Activated CD8-positive, alpha-beta T cell treated with anti-CD3 and anti-CD28 coated beads, Interleukin-2, amount 10 ng/mL, durations not matched to agents 7 days and 5 days (primary cell): ENCODE measurements at places on chromosomes 3 and 15. TPM values are rescaled to one million over a fixed set of nuclear protein-coding genes. Genes with fewer than 3 reads are reported as not detected.

The TCAIM gene
- 21.8 TPM for total RNA-seq

The CYP1A2 gene
- not detected for total RNA-seq

- no peak for DNase-seq
These were observed 15.9 kb upstream of the CHST2 start for GRCh38 chr3:143103652-143104051.

DNA sequence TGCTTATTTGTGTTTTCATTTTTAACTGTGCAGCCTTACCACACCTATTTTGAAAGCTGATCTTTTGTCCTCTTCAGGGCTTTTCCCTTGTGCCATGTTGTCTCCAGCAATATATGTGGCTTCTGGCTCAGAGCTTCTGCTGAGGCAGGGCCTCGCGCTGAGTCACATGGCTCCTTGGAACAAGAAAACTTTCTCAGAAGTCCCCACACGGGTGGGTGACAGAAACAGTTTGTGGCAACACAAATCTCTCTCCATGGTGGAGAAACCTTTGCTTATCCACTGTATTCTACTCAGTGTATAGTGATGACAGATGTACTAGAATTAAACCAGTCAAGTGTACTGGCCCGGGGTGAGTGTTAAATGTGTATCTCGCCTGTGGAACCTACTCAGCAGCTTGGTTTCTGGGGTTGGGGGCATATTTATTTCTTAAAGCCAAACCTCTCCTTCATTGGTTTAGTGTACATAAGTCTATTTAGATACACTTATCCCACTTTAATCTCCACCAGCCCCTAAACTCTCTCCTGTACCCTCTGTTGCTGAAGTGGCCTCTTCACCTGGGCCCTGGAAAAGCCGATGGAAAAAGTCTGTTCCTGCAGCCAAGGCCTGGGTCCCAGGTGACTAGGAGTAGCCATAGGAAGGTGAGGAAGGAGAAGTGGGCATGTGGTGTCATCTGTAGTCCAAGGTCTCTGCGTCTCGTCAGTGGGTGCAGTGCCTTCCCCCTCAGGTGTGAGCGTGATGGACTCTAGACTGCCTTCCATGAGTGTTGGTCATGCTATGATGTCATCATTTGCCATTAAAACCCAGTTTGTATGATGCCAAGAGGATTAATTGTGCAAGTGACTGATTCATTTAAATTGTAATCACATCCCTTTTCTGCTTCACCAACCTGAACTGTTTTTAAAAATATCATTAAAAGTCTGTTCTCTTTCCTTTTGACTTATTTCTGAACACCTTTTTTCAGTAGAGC is 3.2 kb upstream of the FBXL22 start:
- DNase-seq: no peak
